GDM1 (cell line): ENCODE measurements at places on chromosomes 4 and X.
A peak's percentile ranks its signal among the peaks of the same experiment; 100 is the strongest.

DNA sequence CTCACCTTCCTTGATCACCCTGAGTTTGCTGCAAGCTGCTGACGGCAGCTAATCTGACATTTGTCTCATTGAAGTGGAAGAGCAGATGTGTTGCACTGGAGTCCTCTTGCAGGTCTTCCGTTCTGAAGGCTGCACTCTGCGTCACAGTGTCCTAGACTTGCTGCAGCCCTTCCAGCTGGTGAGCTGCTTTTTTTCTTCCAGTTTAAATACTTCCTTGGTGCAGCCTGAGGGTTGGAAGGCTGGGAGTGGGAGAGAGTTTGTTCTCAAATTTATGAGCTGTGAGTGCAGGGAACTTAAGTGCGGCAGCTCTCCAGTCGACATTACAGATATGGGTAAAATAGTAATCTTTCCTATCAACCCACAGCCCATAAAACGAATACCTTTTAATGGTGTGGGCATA lies 303.6 kb upstream of the FAT1 start:
- no peak for DNase-seq

- no peak for DNase-seq
Observed at GRCh38 chr4:189385579-189385978, 555.1 kb upstream of the FRG1 start.

DNA sequence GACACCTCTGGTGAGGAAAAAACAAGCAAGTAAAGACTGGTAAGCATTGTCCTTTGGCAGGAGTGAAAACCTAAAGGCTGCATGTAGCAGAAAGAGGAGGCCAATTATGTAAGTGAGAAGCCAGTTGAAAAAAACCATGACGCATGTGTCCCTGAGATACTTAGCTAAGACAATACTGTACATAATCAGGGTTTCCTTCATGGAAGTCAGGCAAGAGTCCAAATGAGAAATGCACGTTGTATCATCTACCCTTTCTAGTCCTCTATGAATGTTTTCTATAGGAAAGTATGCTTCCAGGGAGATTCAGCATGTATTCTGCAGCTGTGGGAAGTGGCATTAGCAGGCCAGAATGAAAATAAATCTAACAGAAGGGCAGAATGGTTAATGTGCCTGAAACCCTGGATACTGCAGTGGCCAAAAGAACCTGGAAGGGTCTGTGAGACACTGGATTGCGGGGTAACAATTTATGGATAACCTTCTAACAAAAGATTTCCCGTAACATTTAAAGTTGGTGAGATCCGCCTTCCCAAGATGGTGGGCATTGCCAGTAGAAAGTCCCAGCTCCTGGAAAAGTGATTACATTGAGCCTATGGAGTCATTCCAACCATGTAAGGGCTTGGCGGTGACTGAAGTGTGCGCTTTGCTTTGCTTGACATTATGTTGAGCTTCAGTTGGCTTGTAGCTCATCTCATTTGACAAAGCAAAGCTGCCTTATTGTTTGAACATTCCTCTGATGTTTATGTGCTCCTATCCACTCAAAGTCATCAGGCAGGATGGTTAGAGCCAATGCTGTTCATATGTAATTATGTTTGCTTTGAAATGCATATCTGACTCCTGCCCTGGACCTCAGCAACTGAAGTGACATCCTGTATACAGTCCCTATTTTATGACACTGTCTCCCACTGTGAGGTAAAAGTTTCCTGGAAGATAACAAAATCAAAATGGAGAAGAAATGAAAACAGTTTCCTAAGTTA lies 200.4 kb downstream of the ARHGAP24 start:
- DNase-seq = no peak

DNA sequence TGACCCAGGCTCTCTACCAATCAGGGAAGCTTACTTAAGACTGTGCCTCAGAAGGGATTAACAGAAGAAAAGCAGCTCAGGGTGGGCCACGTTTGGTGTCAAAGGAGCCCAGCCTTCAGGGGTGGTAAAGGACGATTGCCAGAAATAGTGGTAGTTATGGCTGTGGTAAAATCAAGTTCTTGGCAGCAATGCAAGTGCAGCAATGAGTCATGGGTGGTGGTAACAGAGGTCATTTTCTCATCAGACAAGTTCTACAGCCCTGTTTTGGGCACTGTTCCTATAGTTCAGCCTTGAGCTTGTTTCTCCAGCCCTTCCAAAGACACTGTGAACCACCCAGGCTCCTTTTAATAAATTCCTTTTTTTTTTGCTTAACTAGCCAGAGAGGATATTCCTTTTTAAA lies 120.3 kb downstream of the EFHC2 start:
- no peak for DNase-seq

GRCh38 chr4:184441461-184442313 lies 32.7 kb downstream of the IRF2 start:
- DNase-seq = no peak

GRCh38 chr4:89681219-89681618 lies 155.7 kb downstream of the SNCA start:
- no peak for DNase-seq

- DNase-seq = no peak
Observed at GRCh38 chr4:112882286-112882685, 167.2 kb upstream of the ANK2 start.

DNA sequence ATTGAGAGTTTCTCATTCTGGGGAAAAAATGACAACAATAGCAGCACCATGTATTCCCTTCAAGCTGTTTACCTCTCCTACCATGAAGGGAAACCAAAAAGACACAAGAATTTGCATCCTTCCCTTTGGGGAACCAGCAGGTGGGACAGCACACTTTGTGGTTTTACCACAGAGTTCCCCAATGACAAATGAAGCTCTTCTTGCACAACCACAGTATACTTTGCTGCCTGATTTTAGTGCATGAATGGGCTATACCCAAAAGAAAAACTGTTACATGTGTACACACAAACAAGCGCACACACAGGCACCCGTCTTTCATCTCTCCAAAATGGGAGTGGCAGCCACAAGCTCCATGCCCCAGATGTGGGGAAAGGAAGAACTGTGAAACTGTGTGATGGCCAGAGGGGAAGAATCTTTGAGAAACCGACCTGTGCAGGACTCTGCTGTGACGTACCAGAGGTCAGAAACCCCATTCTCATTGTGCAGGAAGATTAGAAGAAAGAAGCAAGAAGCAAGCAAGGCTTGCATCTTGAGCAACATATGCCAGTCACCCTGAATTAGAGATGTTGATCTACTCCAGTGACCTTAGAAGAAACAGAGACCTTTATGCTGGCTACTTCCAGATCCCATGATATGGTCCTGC lies 2.7 kb upstream of the MAML3 start:
- no peak for DNase-seq

DNA sequence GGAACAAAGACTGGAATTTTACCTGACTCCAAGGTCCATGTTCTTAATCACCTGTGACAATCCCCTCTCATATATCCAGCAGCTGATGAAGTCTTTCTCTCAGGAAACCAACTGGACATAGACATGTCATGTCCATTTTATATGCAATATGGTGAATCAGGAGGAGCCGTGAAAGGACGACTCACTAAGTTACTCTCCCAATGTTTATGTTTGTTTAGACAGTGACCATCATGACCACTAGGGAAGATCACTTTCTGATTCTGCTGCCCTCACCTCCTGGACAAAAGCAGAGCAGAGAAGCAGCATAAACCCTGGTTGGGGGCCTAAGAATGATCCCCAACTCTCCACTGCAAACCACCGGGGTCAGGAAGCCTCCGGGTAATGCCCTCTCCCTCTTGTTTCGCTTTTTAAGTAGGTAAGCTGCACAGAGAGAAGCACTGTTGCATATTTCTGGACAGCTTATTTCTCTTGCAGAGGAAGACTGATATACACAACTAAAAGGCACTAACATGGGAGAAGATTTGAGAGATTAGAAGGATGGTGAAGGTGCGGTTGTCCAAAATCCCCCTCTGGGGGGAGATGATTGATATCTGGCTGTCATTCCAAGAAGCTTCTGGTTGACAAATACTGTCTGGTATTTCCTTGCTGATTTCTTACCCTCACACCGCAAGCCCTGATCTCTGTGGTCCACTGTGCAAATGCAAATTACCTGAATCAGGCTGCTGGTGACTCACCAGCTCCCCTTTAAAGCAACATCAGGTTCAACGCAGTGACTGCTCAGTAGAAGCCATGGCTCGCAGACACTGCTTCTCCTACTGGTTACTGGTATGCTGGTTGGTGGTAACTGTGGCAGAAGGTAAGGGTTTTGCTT lies at the start of gene ODAPH:
ODAPH (plus strand) TSS at position 773 of the 871 bp plus-strand sequence; CDS start at position 790, 17 bp downstream.
- no peak for DNase-seq

DNA sequence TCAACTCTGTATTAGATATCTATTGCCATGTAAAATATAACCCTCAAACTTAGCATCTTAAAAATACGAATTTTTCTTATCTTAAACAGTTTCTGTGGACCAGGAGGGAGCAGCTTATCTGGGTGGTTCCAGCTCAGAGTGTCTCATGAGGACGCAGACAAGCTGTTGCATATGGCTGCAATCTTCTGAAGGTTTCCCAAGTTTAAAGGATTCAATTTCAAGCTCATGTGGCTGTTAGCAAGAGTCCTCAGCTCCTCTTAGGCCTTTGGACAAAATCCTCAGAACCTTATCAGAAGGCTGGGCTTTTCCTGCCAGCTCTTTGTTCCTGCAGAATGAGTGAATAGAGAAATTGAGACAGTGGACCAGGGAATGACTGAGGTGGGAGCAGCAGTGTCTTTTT lies 2.8 kb upstream of the CTSO start:
- no peak for DNase-seq

- DNase-seq = no peak
Observed at GRCh38 chr4:113684534-113685091, 76.9 kb downstream of the CAMK2D start.

- DNase-seq = no peak
Observed at GRCh38 chrX:3549411-3549911, 164.0 kb downstream of the PRKX start.

DNA sequence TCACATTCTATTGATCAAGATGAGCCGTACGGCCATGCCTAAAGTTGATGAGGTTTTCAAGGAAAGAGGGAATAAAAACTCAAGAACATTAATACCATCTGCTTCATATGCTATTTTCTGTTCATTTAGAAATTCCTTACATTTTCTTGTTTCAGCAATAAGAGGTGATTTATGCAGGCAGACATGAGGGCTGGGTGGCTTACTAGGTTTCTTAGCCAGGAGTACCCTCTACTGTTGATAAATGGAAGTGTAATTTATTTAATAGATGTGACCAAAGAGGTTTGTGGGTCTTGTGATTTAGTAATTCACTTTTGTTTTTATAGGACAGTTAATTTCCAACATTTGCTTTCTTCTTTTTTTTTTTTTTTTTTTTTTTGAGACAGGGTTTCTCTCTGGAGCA lies 6.4 kb upstream of the SMIM9 start:
- peak; percentile 39 for DNase-seq

DNA sequence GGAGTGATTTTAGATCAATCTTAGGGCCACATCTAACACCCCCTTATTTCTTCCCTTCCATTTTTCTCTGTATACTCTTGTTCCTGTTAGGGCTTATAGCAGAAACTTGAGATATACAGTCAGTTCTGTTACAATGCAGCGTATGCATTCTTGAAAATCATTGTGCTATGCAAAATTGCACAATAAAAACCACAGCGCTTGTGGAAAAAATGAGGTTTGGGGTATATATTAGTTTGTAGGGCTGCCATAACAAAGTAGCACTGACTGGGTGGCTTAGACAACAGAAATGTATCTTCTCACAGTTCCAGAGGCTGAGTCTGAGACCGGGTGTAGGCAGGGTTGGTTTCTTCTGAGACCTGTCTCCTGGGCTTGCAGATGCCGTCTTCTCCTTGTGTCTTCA lies 59.0 kb downstream of the WWC2 start:
- DNase-seq = no peak

DNA sequence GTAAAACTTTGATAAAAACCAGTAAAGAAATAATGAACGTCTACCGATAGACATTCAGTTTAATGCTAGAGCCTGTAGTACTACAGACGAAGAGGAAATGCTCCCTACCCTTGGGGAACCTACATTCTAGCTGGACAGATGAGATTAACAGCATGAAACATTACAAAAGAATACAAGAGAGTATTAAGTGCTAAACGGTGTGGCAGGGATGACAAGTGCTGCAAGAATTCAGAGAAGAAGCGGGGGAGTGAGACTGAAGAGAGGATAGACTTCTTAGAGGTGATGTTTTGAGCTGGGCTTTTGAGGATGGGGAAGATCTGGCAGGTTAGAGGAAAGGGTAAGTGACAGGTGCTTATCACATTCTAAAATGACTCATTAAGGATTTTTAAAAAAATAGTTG lies 52.6 kb upstream of the ESX1 start:
- no peak for DNase-seq

- DNase-seq = no peak
Observed at GRCh38 chr4:118760493-118760892, 75.3 kb downstream of the METTL14 start.

- no peak for DNase-seq
Observed at GRCh38 chrX:139020801-139021200, 309.3 kb upstream of the FGF13 start.

- no peak for DNase-seq
Observed at GRCh38 chr4:150904671-150905070, 110.4 kb downstream of the LRBA start.

- DNase-seq = no peak
Observed at GRCh38 chr4:86641516-86642090, 47.5 kb downstream of the PTPN13 start.

DNA sequence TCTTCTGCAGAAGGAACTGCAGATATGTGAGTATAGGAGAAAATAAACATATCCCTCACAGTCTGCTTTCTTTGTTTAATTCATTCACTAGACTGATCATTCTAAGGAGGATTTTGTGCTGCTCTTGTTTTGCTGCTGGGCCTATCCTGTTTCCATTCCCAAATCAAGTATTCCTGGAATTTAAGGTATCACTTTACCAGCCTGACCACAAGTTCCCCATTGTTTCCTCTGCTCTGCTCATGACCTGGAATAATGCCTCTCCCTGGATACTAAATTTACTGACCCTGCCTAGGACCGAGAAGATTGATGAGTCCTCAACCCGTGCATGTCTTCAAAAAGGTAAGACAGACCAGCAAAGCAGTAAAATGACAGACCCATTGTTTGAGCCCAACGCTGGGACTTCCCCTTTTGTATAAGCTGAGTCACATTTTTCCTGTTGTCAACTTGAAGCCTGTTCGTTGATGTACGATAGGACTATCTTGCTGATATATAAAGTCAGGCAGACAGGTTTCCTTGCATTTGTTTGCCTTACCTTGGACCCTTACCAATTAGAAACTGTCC lies 85.5 kb upstream of the TET2 start:
- peak; percentile 66 for DNase-seq

DNA sequence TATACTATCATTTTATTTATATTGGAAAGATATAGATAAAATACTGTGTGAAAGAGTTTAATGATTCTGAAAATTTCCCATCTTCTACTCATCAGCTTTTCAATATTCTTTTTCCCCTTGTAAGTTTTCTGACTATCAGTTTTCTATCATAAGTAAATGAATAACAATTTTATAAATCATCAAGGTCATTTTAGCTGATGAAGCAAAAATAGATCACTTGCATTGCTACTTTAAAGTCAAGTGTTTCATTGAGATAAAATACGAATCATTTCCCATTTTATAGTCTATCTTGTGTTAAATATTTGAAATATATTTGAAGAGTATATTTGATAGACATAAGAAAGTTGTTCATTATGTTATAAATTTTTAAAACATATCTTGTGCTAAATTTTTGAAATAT lies 811.0 kb upstream of the GALNTL6 start:
- DNase-seq = no peak
